ENCODE measurements at places on chromosomes 3 and 15. TPM values are rescaled to one million over a fixed set of nuclear protein-coding genes. Genes with fewer than 3 reads are reported as not detected.
A peak's percentile ranks its signal among the peaks of the same experiment; 100 is the strongest.

- peak overlapping the region; percentile 42 for H3K4me3 ChIP-seq
- H3K27ac ChIP-seq = peak overlapping the region; percentile 82
- no peak for DNase-seq
- peaks cover 5% of the 10 kb centered on the region for H3K4me1 ChIP-seq
Measured at GRCh38 chr3:37219266-37219665, 44.9 kb upstream of the LRRFIP2 start.

GRCh38 chr15:73282567-73283365 lies 86.0 kb downstream of the HCN4 start:
- H3K4me3 ChIP-seq = peak overlapping the region; percentile 47
- H3K4me1 ChIP-seq = peaks cover 10% of the 10 kb centered on the region
- H3K27ac ChIP-seq = peak overlapping the region; percentile 45
- DNase-seq = no peak
- H3K36me3 ChIP-seq = no peaks in the 10 kb centered on the region

DNA sequence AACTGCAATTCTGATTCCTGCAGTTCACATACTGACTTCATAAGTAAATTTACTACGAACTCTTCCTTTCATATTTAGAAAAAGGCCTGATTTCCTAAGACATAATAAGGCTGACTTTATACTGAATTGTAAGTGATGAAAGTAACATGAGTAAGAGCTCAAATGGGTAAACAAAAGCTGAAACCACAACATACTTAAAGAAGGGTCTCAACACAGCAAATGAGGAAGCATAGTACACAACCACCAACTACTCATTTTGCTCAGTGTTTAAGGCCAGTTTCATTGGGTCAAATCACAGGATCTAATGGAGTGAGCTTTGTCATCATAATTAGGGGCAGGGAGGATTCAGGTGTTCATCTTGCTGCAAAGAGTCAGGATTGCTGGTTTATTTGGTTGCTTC lies 81.4 kb downstream of the SETD2 start:
- DNase-seq = no peak
- H3K36me3 ChIP-seq = no peaks in the 10 kb centered on the region
- no peak overlapping the region for H3K27ac ChIP-seq
- no peak overlapping the region for H3K4me3 ChIP-seq

GRCh38 chr3:7293286-7293685 lies 432.4 kb downstream of the GRM7 start:
- no peaks in the 10 kb centered on the region for H3K36me3 ChIP-seq
- H3K27ac ChIP-seq = no peak overlapping the region
- no peak overlapping the region for H3K4me3 ChIP-seq

GRCh38 chr3:24481193-24481592 lies 13.5 kb downstream of the THRB start:
- no peak overlapping the region for H3K27ac ChIP-seq
- H3K27me3 ChIP-seq = no peaks in the 10 kb centered on the region
- no peaks in the 10 kb centered on the region for H3K36me3 ChIP-seq
- no peak overlapping the region for H3K4me3 ChIP-seq
- no peaks in the 10 kb centered on the region for H3K4me1 ChIP-seq

- H3K36me3 ChIP-seq = no peaks in the 10 kb centered on the region
- H3K27ac ChIP-seq = no peak overlapping the region
- no peak for DNase-seq
- H3K4me3 ChIP-seq = no peak overlapping the region
Measured at GRCh38 chr3:21310891-21311290, 440.1 kb downstream of the ZNF385D start.

- H3K27me3 ChIP-seq = peaks cover 13% of the 10 kb centered on the region
- no peak overlapping the region for H3K27ac ChIP-seq
Measured at GRCh38 chr3:196207833-196208607, 3.2 kb downstream of the ZDHHC19 start.

GRCh38 chr3:8970971-8971589 lies 7.8 kb upstream of the RAD18 start:
- no peaks in the 10 kb centered on the region for H3K36me3 ChIP-seq
- H3K27ac ChIP-seq = no peak overlapping the region
- H3K4me1 ChIP-seq = peaks cover 14% of the 10 kb centered on the region
- no peak overlapping the region for H3K4me3 ChIP-seq
- peak; percentile 72 for DNase-seq

The GTF2E1 gene
- total RNA-seq = 40.5 TPM

- H3K4me3 ChIP-seq = no peak overlapping the region
- H3K27me3 ChIP-seq = no peaks in the 10 kb centered on the region
- H3K27ac ChIP-seq = no peak overlapping the region
Measured at GRCh38 chr3:139558351-139559266, 19.1 kb upstream of the RBP1 start.

DNA sequence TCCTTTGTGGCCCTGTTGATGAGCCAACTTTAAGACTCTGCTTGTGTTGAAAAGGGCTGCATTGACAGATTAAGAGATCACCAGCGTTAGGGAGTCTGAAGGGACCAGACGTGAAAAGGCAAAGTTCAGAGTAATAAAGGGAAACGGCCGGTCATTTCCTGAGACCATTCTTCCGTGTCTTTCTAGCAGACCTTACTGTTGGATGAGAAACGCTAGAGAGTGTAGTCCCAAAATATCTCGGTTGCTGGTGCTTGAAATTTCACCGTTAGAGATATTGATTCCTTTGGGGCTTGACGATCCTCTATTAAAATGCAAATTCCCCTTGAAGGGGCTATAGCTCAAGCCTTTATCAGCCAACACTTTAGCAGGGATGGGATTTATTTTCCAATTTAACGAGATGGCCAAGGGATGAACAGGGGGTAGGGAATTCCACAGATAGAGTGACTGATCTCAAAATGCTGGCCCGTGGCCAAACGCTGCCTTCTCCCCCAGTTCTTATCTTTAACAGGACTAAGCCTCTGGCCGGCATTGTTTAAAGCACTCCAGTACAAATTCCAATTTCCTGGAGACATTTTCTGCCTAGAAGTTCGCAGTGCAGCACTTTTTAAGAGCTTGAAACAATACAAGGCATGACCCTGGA lies 250.4 kb downstream of the TJP1 start:
- peak overlapping the region; percentile 10 for H3K27ac ChIP-seq
- H3K4me1 ChIP-seq = peaks cover 5% of the 10 kb centered on the region
- no peak for DNase-seq
- H3K27me3 ChIP-seq = peaks cover 18% of the 10 kb centered on the region
- H3K4me3 ChIP-seq = peak overlapping the region; percentile 78
- peaks cover 4% of the 10 kb centered on the region for H3K36me3 ChIP-seq

The RASL12 gene
- 0.44 TPM for total RNA-seq

GRCh38 chr3:194711286-194711685 lies 25.6 kb downstream of the FAM43A start:
- H3K27ac ChIP-seq = no peak overlapping the region
- no peak overlapping the region for H3K4me3 ChIP-seq
- peaks cover 3% of the 10 kb centered on the region for H3K36me3 ChIP-seq
- no peak for DNase-seq
- H3K27me3 ChIP-seq = peaks cover 3% of the 10 kb centered on the region

DNA sequence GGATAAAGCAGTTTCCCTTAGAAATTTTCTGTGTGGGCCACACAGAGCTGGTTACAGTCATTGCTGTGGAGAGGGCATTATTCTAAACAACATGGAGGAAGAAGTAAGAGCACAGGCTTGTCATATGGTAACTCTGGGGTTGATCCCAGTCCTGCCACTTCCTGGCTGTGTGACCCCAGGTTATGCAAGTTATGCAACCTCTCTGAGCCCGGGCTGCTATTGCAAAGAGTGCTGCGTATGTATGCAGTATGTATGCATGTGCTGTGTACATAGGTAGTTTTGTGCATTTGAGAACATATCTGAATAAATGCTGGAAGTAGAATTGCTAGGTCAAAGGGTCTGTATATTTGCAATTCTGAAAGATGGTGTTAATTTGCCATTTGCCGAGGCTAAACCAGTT lies 9.2 kb downstream of the SPSB4 start:
- DNase-seq = no peak
- peaks cover 63% of the 10 kb centered on the region for H3K4me1 ChIP-seq
- no peak overlapping the region for H3K4me3 ChIP-seq

- DNase-seq = no peak
- H3K27me3 ChIP-seq = peaks cover 8% of the 10 kb centered on the region
- H3K27ac ChIP-seq = no peak overlapping the region
- no peak overlapping the region for H3K4me3 ChIP-seq
- H3K4me1 ChIP-seq = no peaks in the 10 kb centered on the region
Measured at GRCh38 chr3:129040579-129041300, 19.8 kb upstream of the GP9 start.

- H3K36me3 ChIP-seq = peaks cover 4% of the 10 kb centered on the region
- no peaks in the 10 kb centered on the region for H3K27me3 ChIP-seq
- H3K4me3 ChIP-seq = no peak overlapping the region
Measured at GRCh38 chr15:75138016-75138999, 63.4 kb upstream of the C15orf39 start.

Data from glutamatergic neuron (in vitro differentiated cells).